Stimulated activated CD4-positive, alpha-beta T cell treated with anti-CD3 and anti-CD28 coated beads, Interleukin-2, amount 100 ng/mL, for 4 hours (primary cell): ENCODE measurements at places on chromosomes 2 and 18.

- no peak for DNase-seq
These were observed 467.4 kb downstream of the SOX11 start for GRCh38 chr2:6159606-6160005.

DNA sequence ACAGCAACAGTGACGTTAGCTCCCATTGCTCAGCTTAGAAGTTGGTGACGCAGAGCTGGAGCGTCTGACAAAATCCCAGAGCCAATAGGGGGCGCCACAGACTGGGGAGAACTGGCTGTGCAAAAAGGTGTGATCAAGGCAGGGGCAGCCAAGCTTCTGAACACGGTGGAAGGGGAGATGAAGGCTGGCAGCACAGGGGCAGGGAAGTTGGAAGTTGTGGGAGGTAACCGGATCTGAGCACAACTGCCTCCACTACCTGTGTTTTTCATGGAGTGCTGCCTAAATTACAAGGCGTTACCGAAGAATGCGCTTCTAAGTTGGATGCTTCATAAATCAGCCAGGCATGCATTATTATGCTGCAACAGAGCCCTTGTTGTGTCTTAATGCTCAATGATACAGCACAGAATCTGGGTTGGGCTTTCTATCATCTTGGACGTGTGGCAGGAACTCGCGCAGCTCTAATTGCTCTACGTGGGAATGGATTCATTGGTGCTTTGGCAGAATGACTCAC is 370.0 kb downstream of the SLC4A3 start:
- no peak for DNase-seq

- DNase-seq, result no peak
These were observed 75.3 kb upstream of the MGAT4A start for GRCh38 chr2:98806236-98806697.

DNA sequence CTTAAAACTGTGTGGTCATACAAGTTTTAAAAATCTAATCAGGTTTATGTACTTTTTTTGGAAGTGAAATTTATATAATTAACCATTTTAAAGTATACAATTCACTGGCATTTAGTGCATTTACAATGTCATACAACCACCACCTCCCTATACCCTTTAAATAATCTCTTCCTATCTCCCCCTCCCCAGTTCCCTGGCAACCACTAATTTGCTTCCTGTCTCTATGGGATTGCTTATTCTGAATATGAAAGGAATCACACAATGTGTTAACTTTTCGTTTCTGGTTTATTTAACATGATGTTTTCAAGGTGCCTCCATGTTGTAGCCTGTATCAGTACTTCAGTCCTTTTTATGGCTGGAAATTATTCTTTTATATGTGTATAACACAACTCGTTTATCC is 19.4 kb downstream of the CHMP3 start:
- no peak for DNase-seq

GRCh38 chr18:63181706-63182309 is 137.8 kb downstream of the BCL2 start:
- no peak for DNase-seq

- no peak for DNase-seq
These were observed 96.3 kb downstream of the NOL4 start for GRCh38 chr18:34128436-34128835.

GRCh38 chr2:109423556-109424359 is 190.0 kb downstream of the SEPTIN10 start:
- DNase-seq, result no peak

GRCh38 chr2:231683292-231684235 is 24.8 kb upstream of the PTMA start:
- DNase-seq, result no peak

DNA sequence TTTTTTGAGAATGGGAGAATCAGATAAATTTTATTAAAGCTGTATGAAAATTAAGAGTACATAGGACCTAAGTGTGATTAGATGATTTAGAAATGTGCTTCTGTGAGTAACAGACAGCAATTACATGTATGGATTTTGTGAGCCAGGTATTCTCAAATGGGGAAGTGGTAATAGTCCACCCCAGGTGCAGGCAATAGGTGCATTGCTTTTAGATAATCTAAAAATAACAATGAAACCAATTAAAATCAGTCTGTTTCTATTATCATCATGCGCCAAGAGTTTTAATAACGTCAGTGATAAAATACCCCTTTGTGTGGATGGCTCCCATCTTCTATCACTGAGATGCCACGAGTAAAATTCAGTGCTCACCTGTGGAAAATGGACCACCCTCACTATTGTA is 265.3 kb downstream of the RNF144A start:
- DNase-seq, result no peak

GRCh38 chr18:51151568-51152511 is 45.6 kb downstream of the MEX3C start:
- peak; percentile 87 for DNase-seq

DNA sequence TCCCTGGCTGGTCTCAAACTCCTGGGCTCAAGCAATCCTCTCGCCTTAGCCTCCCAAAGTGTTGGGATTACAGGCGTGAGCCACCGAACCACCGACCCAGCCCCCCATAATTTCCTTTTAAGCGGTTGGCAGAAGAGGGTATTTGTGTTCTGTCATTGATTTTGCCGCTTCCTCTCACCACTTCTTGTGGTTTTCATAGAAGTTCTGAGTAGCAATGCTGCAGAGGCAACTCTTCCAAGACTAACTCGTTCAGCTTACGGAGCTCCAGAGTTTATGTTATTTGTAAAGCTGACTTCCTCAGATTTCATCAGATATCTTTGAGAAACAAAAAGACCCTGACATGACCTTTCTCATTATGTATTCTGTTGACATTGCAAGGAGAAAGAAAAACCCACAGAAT is 261.4 kb upstream of the KCNJ3 start:
- no peak for DNase-seq

- no peak for DNase-seq
These were observed 22.9 kb downstream of the DARS1 start for GRCh38 chr2:135962366-135963123.

DNA sequence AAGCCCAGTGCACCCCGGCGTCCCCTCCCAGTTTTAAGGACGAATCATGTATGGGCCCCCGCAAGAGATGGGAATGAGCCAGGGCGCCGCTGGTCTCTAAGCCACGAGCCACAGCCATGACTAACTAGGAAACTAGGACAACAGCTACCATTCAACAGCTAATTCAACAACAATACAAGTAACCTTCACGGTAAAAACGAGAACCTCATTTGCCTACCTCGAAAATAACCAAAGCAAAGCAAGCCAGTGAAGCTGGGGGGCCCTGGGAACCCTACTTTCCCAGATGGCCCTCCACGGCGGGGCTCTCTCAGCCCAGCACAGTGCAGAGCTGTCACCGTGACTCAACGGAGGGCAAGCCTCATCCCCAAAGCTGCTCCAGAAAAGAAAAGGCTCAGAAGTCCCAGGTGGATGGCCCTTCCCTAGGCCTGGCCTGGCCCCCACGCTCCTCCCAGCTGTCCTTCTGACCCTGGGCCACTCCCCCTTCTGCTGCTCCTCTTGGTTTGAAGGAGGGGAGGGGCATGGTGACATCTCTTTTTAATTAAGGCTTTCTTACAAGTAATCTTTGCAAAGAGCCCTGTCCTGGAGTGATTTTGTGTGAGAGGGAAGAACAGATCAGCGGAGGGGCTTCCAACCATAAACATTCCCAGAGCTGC is 126.3 kb downstream of the HDAC4 start:
- no peak for DNase-seq

- DNase-seq, result no peak
These were observed 37.8 kb downstream of the ACVR2A start for GRCh38 chr2:147882631-147883030.

GRCh38 chr2:86226636-86227520 is 27.6 kb downstream of the MRPL35 start:
- no peak for DNase-seq

DNA sequence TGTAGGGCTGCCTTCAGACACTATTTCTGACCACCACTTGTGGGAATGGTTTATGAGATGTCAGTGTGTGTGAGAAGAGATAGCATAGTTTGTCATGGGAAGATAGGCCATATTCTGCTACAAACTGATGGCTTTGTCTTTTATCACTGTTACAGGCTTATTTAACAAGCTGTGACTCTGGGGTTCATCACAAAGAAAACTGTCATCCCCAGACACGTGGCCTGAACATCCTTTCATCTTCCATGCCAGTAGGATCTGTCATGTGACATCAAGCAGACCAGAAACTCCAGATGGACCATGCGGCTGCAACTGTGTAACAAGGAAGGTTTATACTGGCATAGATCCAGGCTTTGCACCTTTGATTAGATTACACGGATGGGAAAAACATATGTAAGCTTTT is 128.6 kb upstream of the KCNH7 start:
- DNase-seq, result no peak

DNA sequence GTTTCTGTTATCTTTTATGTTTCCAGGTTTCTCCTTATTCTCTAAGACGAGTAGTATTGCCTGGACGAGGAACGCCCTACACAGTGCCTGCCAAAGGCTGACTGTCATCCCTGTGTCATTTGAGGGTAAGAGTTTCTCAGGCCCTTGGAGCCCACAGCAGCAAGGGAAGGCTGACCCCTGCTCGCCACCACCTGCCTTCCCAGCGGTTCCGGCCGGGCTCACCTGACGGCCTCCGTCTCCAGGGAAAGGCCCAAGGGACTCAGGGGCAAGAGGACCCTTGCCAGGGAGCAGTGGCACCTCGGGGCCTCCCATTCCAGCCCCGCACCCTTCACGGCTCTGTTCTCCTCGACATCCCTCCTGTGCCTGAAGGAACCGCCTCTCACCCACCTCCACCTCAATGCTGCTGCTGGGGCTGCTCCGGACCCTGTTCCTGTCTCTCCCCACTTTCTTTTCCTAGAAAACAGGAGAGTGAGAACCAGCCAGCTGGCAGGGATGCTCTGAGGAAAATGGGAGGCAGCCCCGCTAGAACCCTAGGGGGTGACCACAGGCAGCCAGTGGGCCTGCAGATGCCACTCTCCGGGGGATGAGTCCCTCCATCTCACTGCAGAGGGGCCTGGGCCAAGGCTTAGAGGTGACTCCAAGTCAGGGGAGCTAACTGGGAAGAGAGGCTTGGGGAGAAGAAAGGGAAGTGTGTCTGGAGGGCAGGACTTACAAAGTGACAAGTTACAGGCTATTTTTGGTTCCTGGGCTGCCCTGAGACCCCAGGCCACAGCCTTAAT is 1.9 kb downstream of the LIMS2 start:
- DNase-seq, result no peak

DNA sequence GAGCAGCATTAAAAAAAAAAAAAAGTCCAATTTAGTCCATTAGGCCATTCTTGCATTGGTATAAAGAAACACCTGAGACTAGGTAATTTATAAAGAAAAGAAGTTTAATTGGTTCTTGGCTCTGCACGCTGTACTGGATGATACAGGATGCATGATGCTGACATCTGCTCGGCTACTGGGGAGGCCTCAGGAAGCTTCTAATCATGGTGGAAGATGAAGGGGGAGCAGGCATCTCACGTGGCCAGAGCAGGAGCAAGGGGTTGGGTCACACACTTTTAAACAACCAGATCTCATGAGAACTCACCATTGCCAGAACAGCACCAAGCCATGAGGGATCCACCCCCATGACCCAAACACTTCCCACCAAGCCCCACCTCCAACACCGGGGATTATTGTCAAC is 100.1 kb downstream of the NEDD4L start:
- DNase-seq, result no peak

DNA sequence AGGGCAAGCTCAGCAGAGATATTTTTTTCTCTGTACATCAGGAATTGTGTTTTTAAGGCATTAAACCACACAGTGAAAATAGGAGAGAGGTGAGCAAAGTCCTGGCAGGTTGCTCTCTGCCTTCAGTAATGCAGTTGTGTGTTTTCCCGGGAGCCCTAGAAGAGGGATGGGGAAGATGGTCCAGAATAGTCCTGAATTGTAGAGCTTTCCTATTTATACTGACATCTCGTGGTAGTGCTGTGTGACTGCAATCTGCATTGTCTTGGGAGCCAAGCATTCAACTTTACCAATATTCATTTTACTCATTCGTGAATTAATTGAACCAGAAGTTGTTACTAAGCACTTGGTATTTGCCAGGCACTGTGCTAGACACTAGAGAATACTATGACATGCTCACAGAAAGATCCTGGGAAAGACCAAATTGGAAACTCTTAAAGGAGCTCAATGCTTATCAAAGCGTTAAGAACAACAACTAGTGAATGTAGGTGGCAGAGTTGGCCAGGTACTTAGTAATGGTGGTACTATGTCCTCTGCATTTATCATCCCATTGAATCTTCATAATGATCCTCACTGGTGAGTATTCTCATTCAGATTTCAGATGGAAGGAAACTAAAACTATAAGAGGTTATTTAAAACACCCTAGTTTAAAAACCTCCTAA is 214.6 kb downstream of the TRIB2 start:
- DNase-seq, result no peak

- DNase-seq, result no peak
These were observed 176.3 kb downstream of the ALPK2 start for GRCh38 chr18:58452454-58453166.

DNA sequence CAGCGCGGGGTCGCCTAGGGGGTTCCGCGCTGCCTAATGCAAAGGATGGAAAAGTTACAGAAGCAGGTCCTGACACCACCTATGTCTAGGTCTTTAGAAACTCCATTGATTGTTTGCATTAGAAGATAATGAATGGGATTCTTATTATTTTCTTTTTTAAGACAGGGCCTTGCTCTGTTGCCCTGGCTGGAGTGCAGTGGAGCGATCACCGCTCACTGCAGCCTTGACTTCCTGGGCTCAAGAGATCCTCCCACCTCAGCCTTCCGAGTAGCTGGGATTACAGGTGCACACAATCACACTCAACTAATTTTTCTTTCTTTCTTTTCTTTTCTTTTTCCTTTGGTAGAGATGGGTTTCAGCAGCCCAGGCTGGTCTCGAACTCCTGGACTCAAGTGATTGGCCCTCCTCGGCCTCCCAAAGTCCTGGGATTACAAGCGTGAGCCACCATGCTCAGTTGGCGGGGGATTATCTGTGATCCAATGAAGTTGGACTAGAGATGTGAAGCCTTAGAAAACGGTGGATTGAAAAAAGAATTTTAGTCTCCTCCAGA is 761 bp upstream of the IDH1 start:
- DNase-seq, result no peak

DNA sequence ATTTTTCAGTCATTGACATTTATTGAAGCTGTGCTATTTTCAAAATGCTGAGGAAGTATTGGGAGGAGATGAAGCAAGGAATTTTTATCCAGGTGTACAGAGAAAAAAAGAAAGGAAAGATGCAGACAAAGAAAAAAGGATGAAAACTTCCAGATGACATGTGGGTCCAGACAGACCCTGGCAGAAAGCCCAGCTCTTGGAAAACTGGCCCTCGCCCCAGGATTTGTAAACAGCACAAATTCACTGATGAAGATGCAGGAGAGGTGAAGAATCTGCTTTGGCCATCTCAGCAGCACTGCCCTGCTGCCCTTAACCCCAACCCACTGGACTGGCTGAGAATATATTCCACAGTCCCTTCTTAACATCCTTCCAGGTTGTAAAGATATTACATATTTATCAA is 12.5 kb downstream of the TACR1 start:
- DNase-seq, result no peak

DNA sequence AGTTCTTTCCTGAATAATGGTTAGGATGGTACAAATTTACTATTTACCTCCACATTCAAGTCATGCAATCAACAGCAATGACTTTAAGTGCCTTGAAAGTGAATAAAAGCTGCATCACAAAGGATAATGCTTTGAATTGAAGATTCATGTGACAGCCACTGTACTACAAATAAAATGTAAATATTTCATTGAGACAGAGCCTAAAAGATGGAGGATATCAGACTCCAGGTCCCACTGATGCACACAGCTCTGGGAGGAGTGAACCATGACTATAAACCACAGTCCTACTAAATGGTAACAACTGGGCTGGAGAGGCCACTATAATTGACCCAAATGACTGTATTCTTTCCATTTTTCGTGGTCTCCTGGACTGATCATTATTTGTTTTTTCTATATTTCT is 576.9 kb downstream of the ADCYAP1 start:
- DNase-seq, result no peak

GRCh38 chr18:38427736-38428135 is 862.1 kb upstream of the CELF4 start:
- no peak for DNase-seq
